ENCODE measurements at places on chromosomes 5 and 9. TPM values are rescaled to one million over a fixed set of nuclear protein-coding genes. Genes with fewer than 3 reads are reported as not detected.

DNA sequence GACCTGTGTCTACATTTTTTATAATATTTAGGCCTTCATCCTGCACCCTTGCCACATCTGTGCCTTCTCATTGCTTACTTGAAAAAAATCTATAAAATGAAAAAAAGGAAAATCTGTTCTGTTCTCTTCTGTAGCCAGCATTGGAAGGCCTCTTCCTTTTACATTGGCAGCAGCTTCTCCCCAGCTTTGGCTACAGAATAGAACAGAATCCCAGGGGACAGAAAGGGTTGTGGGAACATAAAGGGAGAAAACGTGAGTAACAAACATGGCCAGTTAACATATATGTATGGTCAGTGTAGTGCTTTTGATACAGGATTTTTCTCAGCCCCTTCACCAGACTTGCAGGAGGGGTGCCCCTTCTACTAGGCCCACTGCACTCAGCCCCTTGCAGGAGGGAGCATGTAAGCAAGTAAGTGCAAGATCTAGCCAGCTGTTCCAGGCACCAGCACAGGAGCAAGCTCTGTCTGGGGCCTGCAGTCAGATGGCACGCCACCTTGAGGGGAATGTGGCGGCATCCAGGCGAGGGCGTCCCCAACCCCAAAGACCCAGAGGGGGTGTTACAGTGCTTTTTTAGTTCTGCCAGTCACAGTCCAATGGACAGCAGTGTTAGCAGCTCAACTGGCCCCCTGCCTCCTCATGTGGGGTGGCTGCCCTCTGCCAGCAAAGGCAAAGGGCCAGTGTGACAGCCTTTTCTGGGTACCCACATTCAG lies 330.5 kb upstream of the ZNF462 start:
- DNase-seq: no peak

DNA sequence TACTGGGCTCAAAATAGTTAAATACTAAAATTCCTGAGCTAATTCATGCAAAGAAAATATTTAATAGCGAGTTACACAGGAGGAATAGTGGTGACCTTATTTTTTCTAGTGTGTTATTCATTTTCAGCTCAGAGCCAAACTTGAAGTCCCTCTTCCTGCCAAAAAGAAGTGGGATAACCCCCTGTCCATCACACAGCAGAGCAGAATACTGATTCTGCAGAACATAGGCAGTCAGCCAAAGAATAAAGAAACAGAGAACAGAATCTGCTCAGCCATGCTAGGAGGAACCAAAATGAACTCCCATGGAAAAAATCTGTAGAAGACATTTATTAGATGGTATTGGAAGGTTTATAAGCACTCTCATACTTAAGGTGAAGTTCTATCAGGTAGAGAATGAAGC lies 49.4 kb upstream of the GRIN3A start:
- DNase-seq: no peak

- DNase-seq: no peak
These were observed 69.4 kb upstream of the CD180 start for GRCh38 chr5:67265951-67266350.

- DNase-seq: no peak
These were observed 58.3 kb downstream of the IZUMO3 start for GRCh38 chr9:24487250-24487861.

GRCh38 chr9:127509261-127509954 lies 58.1 kb downstream of the LRSAM1 start:
- DNase-seq: no peak

GRCh38 chr9:91274949-91275492 lies 86.7 kb downstream of the AUH start:
- no peak for DNase-seq

- no peak for DNase-seq
These were observed 150.5 kb downstream of the CDH6 start for GRCh38 chr5:31343946-31344345.

DNA sequence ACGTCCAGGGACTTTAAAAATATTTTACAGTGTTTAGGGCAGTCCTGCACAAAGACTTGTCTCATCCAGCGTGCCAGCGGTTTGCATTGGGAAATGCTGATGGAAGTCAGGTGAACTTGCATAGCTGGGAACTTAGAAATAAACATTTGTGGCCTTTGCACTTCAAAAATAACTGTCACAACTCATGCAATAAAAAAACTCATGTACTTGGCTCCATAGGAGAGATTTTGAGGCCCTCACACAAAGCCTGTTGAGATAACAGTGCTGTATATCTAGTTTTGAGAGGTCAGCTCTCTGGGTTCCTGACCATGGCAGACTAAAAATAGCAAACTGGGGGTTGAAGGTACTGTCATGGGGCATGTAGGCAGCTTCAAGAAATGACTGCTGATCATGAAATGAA lies 5.5 kb downstream of the COMMD10 start:
- DNase-seq: no peak

Gene CYSRT1
- total RNA-seq: not detected

Gene INSL6
- total RNA-seq: not detected

Gene TRPM3
- not detected for total RNA-seq

Gene ELP1
- total RNA-seq: 39.7 TPM

Data from IMR-90 (cell line).